ENCODE measurements at places on chromosomes 11 and 22.

DNA sequence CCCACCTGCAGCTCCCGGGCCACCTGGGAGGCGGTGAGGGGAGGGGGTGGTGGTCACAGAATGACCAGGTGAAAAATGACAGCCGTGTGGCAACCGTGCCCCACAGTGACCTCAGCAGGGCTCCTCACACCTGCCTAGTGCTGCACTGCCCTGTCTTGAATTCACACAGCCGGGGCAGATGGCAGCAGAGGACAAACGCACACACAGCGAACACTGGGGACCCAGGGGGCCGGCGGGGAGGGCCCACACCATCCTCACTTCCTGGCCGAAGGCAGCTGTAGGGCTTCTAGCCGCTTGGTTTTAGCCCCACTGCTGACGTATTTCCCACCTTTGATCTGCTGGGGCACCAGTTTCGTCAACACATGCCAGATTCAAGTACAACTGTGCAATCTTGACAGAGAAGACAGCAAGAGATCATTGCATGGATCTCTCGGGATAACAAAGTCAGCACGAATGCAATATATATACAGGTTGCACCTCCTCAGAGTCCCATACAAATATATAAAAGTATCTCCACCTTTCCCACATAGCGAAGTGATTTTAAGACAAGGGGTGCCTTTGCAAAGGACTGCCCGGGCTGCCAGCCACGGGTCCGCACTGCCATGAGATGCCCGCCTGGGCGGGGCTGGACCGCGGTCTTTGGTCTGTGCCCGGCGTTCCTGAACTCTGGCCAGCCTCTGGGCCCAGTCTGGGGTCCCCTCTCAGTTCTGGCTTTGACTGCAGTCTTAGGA, 26.9 kb downstream of the TRMU start:
- DNase-seq, result no peak

- no peak for DNase-seq
Observed at GRCh38 chr22:49157529-49158339, 669.9 kb downstream of the BRD1 start.

DNA sequence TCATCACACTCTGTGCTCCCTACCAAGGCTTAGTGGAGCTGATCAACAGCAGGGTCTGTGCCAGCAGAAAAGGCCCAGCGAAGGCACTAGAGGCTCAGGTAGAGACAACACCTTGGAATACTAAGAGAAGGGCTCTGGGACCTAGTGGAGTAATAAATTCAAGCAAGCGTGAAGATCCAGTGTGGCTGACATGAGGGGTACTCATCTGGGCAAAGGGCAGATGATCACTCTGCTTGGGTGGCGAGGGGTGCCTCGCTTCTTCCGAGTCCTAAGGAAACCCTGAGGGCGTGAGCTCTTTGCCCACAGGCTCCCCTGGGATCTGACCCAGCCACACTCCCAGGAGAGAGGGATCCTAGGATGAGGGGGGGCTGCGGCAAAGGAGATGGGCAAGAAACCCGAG, 3.5 kb upstream of the TPBGL start:
- no peak for DNase-seq

DNA sequence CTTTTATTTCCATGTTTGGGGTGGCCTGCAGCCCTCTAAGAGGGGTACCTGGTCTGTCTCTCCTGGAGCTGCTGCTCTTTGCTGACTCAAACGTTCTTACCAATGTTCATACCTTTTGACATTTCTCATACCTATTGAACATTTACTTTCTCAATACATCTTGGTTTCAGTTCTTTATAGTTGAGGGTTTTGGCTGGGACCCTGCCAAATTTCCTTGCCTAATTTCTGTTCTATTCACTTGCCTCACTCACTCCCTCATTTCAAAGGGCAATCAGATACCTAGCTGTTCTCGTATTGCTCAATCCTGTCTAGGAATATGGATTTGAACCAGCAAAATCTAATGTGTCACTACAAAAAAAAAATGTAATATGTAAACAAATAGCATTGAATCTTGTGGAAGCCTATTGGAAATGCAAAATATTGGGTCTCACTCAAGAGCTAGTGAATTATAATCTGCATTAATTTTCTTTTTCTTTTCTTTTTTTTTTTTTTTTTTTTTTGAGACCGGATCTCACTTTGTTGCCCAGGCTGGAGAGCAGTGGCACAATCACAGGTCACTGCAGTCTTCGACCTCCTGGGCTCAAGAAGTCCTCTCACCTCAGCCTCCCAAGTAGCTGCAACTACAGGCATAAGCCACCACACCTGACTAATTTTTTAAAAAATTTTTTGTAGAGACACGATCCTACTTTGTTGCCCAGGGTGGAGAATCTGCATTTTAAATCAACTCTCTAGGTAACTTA, 7.5 kb downstream of the OR6M1 start:
- DNase-seq, result no peak

DNA sequence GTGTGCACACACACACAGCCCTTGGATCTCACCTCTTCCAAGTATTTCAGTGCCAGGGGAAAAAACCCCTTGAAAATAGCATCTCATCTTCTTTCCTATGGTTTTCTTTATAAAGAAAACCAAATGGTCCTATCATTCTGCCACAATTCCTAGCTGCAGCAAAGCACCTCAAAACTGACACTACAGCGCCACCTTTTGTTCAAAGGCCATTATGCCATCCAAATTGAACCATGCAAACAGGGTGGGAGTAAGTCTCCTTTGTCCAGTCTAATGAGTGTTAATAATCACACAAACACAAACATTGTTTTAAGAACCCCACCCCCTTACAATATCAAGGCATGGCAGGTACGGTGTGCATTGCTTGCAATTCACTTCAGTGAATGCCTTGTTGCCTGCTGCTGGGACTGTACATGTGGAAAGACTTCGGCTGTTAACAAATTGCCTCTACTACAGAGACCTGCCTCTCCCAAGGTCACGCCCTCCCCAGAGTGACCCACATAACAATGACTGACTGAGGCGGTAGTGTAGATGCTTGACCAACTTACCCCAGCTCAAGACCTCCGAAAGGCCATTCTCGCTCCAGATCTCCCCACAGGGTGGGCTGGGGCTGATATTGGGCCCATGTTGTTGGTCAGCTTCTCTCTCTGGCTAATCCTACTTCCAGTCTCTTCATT, 31.7 kb downstream of the FAM181B start:
- no peak for DNase-seq

GRCh38 chr22:27474711-27475547, 326.6 kb downstream of the MN1 start:
- DNase-seq, result no peak

DNA sequence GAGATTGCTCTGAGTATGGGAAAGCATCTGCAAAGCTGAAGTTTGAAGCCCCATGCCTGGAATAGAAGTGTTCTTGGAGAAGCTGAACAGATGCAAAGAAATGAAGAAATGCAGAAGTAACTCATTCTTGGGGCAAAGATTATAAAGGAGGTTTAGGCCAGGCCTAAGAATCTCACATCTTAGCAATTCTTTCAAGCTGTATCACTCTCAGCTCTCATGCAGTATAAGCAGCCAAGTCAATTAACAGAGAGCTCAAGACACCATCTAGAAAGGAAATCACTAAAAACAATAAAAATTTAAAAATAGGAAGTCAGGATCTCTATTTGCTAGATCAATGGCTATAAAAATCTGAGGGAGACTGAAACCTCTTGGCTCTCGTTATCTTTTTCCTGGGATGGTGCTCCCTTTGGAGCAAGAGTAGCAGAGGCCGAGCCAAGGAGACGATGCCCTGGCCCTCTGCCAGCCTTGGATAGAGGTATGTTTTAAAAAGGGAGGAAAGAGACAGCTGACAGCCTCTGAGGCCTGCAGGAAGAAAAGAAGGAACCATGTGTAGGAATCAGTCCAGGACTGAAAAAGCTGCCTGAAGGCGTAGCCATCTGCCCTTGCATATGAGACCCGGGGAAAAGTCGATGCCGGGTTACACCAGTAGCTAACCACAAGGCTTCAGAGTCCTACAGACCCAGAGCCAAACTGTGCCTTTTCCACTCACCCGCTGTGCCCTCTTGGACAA, 229.8 kb downstream of the BLID start:
- no peak for DNase-seq

DNA sequence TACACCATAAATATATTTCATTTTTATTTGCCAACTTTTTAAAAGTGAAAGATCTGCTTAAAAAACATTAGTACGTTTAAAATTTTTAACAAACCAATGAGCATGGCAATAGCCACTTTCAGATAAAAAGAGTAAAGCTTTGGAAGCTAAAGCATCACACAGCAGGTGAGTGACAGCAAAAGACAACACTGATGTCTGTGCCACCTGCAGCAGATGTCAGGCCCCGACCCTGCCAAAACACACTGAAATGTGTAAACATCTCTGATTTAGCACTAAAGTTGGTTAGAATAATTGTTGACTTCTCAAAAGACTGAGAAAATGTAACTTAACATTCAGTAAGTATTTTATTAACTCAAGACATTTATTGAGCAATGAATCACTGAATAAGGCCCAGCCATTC, 232.9 kb downstream of the DLG2 start:
- no peak for DNase-seq

GRCh38 chr22:37654563-37655251, 3.8 kb upstream of the PDXP start:
- DNase-seq, result no peak

- peak; percentile 69 for DNase-seq
Observed at GRCh38 chr22:39144101-39144767, 8.2 kb downstream of the CBX7 start.

DNA sequence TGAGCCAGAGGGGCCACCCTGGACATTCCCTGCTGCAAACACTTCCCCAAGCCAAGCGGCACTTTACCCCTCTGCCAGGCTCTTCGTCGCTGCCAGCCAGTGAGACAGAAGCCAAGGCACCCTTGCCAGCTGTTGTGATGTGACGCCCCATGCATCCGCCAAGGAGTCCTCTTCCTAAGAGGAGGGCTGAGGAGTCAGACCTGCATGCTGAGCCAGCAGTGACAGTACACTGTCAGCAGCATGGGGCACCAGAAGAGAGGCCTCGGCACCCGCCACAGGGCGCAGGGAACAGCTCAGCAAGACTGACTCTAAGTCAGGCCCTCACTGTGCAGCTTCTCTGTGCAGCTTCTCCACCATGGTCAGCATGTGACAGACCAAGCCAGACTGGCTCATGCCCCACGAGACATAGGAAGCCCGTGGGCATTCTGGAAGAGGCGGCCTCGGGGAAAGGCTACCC, 26.4 kb downstream of the VPS37C start:
- DNase-seq, result no peak

GRCh38 chr22:50584106-50585096, 1.8 kb upstream of the CHKB start:
- no peak for DNase-seq

DNA sequence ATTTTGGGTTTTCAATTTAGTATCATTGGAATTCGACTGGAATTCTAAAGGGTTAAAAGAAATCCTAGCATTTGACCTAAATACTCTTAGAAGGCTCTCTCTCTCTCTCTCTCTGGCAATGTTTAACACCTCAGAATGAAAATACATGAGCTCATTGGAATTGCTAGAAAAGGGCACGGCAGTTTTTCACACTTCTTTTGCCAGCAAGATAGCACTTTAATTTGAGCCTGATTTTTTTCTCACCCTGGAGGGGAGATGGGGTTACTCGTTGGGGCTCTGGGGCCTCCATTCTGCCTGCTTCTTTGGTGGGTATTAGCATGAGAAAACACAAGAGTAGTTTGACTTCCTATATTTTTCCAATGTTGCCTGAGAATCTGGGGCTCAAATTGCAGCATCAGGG, 22.8 kb upstream of the CLMP start:
- no peak for DNase-seq

- no peak for DNase-seq
Observed at GRCh38 chr22:17772958-17773605, 1.2 kb downstream of the BID start.

DNA sequence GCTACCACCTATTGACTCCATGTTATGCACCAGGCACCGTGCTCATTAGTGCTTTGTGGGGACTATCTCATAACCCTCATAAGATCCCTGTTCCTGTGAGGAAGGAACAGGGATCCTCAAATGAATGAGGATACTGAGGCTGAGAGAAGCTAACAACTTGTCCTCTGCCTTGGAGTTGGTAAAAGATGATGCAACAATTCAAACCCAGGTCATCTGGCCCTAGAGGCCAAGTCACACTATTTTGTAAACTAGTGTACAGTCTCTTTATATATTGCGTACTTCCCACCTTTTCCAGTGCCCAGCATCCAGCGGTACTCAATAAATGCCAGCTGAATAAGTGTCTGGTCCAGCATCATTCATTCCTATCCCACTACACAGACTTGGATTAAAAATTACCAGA, 92.6 kb downstream of the RCN1 start:
- no peak for DNase-seq

GRCh38 chr11:65493367-65494176, 5.3 kb upstream of the MALAT1 start:
- no peak for DNase-seq

- DNase-seq, result no peak
Observed at GRCh38 chr11:27777033-27777432, 76.8 kb upstream of the BDNF start.

- no peak for DNase-seq
Observed at GRCh38 chr11:123532131-123532530, 102.1 kb downstream of the GRAMD1B start.

GRCh38 chr11:71120471-71120896, 131.9 kb downstream of the SHANK2 start:
- no peak for DNase-seq

DNA sequence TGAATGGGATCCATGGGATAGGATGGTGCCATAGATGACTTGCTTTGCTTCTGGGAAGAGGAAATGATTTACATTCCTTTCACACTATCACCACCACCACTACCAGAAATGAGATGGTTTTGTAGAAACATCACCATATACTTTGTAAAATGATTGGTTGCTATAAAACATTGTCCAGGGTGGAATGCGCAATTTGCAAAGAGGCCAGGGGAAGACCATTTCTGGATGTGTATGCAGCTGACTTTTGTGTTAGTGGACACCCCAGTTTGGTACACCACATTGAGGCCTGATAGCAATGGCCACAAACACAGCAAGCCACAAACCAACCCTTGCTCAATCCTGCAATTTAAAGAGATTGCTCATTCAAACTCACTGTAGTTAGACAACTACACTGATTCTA, 56.7 kb upstream of the RCN1 start:
- DNase-seq, result no peak

GRCh38 chr11:15605094-15605493, 490.4 kb downstream of the INSC start:
- no peak for DNase-seq

- DNase-seq, result no peak
Observed at GRCh38 chr11:129402206-129403171, 26.8 kb downstream of the BARX2 start.

GRCh38 chr11:123479048-123479837, 49.2 kb downstream of the GRAMD1B start:
- DNase-seq, result peak; percentile 8

DNA sequence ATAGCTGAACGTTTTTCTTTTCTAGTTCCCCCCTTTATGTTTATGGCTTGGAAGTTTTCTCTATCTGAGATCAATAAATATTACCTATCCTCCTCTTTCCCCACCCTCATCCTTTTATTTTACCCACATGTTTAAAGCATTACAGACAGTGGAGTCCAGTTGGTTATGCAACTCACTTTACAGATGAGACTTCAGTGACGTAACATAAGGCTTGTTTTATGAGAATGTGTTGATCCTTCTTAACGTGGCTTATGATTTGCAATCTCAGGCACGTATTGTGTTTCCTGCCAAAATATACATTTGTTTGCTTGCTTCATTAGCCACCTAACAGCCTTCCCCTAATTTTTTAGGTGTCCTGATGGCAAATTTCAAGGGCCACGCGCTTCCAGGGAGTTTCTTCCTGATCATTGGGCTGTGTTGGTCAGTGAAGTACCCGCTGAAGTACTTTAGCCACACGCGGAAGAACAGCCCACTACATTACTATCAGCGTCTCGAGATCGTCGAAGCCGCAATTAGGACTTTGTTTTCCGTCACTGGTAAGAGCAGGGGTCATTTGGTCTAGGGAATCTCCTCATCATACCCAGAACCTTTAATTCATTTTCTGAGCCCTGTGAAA, 36.6 kb downstream of the TMEM45B start:
- DNase-seq, result no peak
